ENCODE measurements at places on chromosomes 1 and 21.

DNA sequence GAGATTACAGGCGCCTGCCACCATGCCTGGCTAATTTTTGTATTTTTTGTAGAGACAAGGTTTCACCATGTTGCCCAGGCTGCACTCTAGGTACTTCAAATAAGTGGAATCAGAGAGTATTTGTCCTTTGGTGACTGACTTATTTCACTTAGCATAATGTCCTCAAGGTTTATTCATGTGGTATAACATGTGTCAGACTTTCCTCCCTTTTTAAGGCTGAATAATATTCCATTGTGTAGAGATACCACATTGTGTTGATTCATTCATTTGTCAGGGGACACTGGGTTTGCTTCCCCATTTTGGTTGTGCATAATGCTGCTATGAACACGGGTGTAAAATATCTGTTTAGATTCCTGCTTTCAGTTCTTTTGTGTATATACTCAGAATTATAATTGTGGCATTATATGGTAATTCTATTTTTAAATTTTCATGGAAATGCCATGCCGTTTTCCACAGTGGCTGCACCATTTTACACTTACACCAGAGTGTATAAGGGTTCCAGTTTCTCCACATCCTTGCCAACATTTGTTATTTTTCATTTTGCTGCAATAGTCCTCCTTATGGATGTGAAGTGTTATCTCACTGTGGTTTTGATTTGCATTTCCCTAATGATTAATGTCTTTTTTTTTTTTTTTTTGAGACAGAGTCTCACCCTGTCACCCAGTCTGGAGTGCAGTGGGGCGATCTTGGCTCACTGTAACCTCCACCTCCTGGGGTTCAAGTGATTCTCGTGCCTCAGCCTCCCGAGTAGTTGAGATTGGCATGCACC is 35.1 kb downstream of the IL6R start:
- no peak for DNase-seq

DNA sequence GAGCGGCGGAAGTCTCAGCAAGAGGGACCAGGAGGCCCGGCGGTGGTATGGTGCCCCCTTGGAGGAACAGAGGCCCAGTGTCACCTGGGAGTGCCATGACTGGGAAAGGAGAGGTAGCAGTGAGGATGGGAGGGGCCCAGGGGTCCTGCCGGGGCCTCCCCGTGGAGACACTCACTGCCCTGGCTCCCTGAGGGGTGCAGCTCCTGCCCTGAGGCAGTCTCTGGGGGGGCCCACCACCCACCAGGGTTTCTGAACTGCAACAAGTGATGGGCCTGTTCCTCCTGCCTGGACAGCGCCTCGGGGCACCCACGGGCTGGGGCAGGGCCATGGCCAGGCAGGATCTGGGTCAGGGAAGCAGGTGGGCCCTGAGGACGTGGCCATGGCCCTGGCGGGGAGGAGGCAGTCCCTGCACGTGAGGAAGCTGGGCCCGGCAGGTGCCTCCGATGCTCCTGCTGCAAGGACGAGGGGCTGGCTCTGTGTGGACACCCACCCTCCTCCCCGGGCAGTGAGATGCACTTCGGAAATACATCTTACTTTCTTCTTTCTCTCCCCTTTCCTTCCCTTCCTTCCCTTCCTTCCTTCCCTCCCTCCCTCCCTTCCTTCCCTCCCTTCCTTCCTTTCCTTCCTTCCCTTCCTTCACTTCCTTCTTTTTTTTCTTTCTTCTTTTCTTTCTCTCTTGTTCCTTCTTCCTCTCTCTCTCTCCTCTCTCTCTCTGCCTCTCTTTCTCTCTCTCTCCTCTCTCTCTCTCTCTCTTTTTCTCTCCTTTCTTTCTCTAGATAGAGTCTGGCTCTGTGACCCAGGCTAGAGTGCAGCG is 66.6 kb downstream of the MORN1 start:
- DNase-seq, result no peak

- no peak for DNase-seq
Measured at GRCh38 chr1:19739628-19740027, 60.1 kb downstream of the TMCO4 start.

DNA sequence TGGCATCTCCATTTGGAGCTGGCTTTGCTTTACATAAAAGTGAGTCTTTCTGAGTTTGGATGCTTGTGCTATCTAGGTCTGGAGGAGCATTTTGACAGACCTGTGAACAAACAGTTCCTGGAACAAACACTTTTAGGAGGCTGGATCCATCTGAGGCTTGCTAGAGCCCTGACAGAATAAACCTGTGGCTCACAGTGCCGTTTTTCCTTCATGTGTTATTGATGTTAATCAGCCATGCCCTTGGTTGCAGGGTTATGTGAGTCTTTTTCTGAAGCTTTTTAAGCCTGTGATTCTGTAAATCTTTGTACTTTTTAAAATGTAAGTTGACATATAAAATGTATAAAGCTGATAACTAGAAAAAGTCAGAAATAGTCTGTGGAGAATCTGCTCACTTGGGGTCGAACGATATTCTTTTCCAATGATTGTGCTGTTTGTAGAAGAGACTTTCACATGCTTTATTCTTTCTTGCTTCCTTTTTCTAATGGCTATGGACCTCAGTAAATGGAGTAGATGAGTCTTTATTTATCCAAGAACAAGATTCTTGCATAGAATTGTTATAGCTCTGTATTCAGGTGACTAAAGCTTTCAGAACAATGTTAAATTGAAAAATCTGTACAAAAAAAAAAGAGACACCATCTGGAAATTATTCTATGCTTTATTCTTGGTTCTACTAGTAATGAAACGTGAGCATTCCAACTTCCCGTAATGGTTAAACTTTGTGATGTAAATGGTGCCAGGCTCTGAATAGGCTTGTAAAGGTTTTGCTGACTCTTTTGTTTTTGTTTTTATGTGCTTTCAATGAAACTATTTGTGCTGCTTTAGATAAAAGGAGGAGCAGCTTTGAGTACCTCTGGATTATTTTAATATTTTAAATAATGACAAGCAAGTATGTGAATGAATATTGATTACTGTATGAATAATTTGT is 53.7 kb downstream of the CACHD1 start:
- no peak for DNase-seq

- DNase-seq, result no peak
Measured at GRCh38 chr1:194959795-194960194, 1648.4 kb downstream of the KCNT2 start.

DNA sequence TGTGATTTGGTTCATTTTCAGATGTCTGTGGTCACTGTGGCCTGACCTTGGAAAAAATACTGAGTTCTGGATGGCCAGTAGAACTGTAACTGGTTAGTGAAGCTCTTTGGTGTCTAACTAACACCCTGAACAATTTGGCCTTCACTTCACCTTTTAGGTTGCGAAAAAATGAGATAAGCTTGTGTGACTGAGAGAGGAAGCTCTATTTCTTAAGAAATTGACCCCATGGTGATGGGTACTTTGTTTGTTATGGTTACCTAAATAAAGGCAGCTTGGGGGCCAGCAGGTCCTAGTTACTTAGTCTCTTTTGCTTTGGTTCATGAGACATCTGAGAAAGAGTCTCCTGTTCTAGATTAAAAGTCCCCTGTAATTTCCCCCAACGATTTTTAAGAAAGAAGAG is 181.6 kb downstream of the ZNF326 start:
- DNase-seq, result no peak

DNA sequence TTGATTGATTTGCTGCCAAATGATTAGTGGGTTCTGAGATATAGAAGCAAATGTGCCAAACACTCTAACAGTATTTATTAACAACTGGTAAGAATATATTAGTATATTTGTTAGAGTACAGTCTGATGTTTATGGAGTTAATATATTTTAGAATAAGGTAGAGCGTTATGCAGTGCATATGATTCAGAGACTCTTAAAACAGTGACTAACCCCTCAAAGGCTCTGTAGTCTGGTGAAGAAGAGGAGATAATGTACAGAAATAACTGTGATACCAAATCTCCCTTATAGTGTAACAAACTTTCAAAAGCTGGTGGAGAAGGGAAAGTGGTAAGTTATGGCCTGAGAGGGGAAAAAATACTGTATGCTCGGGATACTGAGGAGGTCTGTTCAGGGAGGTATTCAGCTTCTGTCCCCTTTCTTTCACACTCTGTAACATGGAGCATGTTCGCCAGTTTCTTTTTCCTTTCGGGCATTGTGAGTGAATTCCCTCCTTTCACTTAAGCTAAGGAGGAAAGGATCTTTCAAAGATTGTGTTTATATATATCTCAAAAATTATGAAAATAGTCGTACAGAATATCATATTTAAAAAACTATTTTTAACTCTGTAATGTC is 121.2 kb downstream of the ADGRL2 start:
- DNase-seq, result no peak

- DNase-seq, result no peak
Measured at GRCh38 chr1:2019571-2020309, 595 bp downstream of the GABRD start.
